CD14-positive monocyte (primary cell): ENCODE measurements at places on chromosomes 6 and 20.

- DNase-seq = peak; percentile 76
Observed at GRCh38 chr6:149335924-149336608, 18.6 kb downstream of the TAB2 start.

GRCh38 chr6:85469276-85470022 lies 19.6 kb downstream of the NT5E start:
- no peak for DNase-seq

DNA sequence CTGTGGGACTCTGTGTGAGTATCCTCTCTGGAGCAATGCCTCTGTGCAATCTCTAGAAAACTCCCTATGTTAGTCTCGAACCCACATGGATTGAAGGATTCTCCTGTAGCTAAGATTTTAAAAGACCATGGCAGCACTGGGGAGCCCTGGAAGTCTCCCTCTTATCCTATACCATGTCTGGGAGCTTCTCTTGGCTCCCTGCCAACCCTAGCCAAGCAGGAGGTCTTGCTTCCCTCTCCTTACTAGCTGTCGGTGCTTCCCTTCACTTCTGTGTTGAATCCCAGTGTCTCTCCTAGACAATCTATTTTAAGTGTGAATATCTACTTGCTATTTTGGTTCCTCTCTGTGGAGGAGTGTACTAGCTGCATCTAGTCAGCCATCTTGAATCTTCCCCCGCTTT lies 118.8 kb upstream of the NRN1 start:
- no peak for DNase-seq

DNA sequence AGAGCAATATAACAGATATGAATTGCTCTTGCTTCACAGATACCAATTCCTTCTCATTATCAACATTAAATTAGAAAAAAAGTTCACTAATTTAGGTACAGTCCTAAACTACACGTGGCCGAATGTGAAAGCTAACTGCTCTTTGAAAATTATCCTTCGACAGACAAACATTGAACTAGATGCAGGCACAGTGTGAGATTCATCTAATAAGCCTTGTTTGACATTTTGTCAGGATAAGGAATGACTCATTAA lies 1.1 kb downstream of the FAM184A start:
- no peak for DNase-seq

DNA sequence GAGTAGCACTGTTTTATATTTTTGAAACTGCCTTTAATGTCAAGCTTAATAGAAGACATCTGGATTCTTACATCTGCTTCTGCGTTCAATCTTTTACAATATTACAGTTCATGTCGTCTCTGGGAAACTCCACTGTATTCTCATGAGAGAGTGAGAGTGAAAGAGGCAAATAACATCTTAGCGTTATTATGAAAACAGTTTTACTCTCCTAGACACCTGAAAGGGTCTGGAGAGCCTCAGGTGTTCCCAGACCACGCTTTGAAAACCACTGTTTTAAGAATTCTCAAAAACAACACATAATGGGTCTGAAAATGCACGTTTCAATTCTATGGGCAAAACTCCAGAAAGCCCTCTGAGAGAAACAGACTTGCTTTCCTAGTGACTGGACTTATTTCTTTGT lies 63.3 kb downstream of the ARHGAP18 start:
- no peak for DNase-seq

- no peak for DNase-seq
Observed at GRCh38 chr6:15249371-15250019, 3.6 kb downstream of the JARID2 start.

DNA sequence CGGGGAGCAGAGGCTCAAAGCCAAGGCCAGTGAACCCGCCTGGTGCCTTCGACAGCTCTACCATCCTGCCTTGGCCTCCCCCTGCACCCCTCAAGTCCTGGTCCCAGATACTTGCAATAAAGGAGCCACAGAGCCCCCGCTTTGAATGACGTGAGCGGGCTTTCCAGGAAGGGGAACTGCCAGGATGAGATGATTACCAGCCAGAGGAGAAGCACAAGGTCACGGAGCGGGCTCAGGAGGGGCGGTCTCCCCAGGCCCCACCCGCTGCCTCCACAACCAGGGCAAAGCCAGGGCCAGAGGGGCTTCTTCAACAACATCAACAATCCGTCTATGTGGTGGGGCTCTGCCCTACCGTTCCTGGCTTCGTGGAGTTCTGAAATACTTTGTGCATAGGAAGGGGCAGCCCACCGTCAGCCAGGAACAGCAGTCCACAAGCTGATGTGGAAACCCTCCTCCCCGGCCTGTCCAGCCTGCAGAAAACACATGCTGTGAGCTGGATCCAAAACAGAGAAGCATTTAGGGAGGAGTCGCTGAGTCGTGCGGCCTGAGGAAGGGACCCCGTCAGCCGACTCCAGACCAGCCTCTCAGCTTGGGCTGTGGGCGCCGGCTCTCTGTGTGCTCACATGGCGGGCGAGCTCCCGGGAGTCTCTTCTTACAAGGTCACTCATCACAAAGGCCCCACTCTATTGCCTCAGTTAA lies 392.5 kb downstream of the CDH4 start:
- no peak for DNase-seq

DNA sequence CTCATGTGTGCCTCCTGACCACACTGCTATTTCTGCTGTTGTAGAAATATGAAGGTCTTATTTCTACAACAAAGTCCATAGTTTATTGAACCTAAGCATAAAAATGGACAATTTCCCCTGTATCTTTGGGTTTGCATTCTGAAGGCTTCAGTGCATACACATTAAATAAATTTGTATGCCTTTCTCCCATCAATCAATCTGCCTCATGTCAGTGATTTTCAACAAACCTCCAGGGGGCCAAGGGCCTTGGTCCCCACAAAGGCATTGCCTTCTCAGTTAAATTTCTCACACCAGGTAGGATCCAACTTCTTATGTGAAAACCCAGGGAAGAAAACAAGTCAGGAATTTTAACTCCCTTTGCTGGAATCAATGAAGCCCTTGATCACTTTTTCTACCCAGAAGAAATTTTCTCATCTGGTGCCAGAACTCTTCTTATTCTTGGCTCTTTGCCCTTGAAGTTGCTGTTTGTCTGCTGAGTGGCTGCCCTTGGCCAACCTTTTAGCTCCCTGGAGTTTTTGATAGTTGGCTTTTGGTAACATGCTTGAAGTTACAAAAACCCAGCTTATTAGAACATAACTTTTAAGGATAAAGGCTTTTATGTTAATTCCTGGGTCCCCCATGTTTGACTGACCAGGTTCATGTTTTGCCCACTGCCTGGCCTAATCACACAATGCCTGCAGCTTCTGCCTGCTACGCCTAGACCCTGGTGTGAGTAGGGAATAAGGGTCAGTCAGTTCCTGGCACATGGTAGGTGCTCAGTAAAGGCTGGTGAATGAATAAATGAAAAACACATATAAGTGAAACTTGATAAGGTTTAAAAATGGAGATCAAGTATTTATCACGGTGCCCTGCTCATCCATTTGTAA lies 37.0 kb downstream of the SHLD1 start:
- no peak for DNase-seq

DNA sequence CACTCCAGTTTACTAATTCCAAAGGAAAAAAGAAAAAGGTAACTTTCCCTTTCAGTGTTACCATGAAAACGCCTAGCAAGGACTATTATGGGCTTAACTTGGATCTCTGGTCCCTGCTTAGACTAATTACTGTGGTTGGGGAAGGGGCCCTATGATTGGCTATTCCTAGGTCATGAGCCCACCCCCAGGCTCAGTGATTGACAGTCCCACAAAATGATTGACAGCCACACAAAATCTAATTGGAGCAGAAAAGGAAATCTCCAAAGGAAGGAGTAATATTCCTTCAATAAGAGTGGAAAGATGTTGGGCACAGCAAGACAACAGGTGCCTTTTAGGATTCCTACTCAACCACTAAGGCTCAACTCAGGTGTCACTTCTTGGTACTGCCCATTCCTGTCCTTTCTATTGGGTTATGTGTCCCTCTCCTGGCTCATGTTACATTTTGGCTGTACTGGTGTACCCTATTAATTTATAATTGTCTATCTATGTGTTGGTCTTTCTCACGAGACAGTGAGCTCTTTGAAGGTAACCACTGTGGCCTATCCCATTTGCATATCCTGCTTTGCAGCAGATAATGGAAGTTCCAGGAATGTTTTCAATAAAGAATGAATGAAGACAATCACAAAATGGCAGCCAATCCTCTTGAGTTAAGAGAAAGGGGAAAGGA lies 5.5 kb upstream of the UTRN start:
- DNase-seq = no peak

DNA sequence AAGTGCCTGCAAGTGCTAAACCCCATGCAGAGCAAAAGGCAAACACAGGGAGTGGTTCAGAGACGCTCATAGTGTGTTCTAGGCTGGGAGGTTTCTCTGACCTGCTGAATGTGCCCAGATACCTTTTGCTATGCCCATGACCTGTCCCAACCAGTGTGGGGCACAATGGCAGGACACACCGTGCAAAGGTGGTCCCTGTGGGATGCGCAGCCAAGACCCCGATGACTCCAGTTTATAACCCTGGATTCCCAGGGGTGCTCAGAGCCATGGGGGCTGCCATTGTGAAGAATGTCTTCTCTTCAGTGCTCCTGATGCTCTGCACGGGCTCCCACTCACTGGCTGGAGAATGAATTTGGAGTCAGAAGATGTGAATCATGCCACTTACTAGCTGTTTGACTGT lies 2.2 kb upstream of the NINL start:
- DNase-seq = no peak

GRCh38 chr6:35139924-35140638 lies 1.1 kb downstream of the TCP11 start:
- DNase-seq = peak; percentile 53

DNA sequence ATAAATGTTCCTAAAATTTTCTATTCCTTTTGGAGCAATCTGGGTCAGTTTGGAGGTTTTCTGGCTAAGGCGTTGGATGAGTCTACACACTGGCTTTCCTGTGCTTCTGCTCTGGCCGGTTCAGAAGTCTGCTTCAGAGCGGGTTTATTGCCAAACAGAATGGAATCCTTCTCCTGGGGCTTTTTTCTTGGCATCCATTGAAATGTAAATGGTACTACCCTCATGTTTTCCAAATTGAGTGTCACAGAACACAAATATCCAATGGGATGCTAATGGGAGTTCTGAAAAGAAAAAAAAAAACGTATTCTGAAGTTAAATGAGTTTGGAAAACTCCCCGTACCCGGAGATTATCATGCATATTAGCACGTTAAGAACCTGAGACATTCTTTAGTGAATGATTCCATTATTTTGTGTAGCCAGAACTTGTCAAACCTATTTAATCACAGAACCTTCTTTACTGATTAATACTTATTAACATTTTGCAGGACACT lies 930.3 kb downstream of the QKI start:
- no peak for DNase-seq

DNA sequence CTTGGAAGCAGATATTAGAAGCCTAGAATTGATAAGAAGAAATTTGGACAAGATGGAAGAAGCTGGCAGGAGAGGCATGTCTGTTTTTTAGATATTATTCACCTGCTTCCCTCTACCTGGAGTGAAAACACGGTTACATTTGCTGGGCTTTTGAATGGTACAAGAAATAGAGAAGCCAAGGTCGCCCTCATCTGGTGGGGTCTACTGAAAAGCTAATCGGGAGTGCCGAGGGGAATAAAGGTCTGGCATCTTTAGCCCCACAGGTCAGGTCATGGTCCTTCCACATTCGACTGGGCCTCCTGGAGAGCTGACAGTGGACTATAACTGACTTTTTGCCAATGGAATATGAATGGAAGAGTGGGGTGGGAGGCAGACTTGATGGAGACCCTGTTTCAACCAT lies 4.6 kb upstream of the C2 start:
- DNase-seq = no peak

- no peak for DNase-seq
Observed at GRCh38 chr6:108746836-108747575, 101.2 kb upstream of the ARMC2 start.

GRCh38 chr20:24664266-24664986 lies 195.0 kb downstream of the SYNDIG1 start:
- no peak for DNase-seq

DNA sequence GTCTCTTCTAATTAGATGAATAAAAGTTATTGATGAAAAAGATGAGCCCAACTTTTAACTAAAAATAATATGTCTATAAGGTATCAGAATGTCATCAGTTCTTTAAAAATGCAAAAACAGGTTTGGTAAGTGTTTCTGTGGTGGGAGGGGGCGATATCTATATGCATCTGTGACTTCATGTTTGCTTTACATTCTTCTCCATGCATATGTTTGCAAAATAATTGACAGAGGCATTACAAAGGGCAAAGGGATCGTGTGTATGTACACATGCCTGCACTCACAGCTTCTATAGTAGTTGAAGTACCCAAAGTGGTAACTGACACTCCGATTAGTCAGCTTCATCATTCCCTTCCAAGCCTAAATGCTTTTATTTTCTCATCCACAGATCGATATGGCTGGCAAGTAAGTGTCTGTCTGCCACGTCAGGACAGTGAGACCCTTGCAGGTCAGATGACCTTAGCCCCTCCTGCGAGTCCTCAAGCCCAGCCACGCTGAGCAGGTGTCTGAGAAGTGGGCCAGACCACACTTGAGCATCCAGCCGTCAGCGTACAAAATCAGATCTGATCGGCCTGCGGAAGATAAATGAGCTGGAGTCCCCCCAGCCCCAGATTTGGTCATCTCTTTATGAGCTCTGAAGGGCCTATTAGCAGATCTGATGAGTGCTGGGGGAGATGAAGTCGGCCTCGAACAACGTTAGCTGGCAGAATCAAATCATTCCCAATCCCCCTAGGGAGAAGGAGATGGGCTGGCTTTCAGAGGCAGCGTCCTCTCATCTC lies 369.1 kb downstream of the MAFB start:
- no peak for DNase-seq

GRCh38 chr6:56689114-56689513 lies 46.4 kb upstream of the DST start:
- DNase-seq = no peak

- no peak for DNase-seq
Observed at GRCh38 chr20:63639093-63639975, 12.4 kb upstream of the GMEB2 start.

DNA sequence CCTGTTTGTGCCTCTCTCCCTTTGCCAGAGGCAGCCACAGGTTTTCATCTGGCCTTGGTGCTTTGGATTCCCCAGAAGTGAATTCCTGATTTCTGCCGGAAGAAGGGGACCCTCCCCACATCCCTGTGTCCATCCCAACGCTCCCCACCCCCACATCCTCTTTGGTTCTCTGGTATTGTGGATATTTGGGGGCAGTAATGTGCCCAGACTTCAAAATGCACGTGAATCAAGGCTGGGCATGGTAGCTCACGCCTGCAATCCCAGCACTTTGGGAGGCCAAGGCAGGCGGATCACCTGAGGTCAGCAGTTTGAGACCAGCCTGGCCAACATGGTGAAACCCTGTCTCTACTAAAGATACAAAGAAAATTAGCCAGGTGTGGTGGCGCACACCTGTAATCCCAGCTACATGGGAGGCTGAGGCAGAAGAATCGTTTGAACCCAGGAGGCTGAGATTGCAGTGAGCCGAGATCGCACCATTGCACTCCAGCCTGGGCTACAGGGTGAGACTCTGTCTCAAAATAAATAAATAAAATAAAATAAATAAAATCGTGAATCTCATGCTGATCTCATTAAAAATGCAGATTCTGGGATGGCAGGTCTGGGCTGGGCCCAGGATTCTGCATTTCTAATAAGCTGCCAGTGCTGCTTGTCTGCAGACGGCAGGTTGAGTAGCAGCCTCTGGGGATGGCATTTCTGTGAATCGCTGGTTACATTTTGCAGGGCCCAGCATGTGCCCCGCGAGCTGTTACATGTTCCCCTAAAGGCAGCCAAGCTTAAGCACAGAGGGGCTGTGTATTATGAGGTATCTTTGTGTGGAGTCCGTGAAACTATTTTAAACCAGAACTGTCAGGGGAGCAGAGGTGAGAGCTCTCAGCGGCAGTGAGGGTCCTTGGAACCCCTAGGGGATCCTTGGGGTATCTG lies 49.0 kb downstream of the SYNJ2 start:
- DNase-seq = no peak
